Smooth muscle cell of the coronary artery (primary cell): ENCODE measurements at places on chromosomes 3 and 15. TPM values are rescaled to one million over a fixed set of nuclear protein-coding genes. Genes with fewer than 3 reads are reported as not detected.

The HRH1 gene
- total RNA-seq = 23.1 and 36.8 TPM in 2 replicates

The GOLGA6L9 gene
- total RNA-seq = 2.0 and 3.9 TPM in 2 replicates

The PPP1R2 gene
- total RNA-seq = 33.9 and 131 TPM in 2 replicates

The RPL15 gene
- total RNA-seq = 2,699 and 2,846 TPM in 2 replicates

The PPP1R14D gene
- total RNA-seq = not detected in 2 replicates

The PLCB2 gene
- 0.12 and 0.23 TPM in 2 replicates for total RNA-seq

The PIK3CA gene
- 18.0 and 25.3 TPM in 2 replicates for total RNA-seq

The CACNA1D gene
- total RNA-seq = 0.47 TPM in 1 of 2 replicates, not detected in the other

The TICRR gene
- 0.35 and 1.1 TPM in 2 replicates for total RNA-seq

The RTP1 gene
- under 0.01 TPM in 1 of 2 replicates, not detected in the other for total RNA-seq

The TM4SF4 gene
- total RNA-seq = 1.2 TPM in 1 of 2 replicates, not detected in the other

The PRTG gene
- total RNA-seq = 0.70 and 2.0 TPM in 2 replicates

The GABRA5 gene
- under 0.01 TPM in 1 of 2 replicates, not detected in the other for total RNA-seq

The COL6A6 gene
- total RNA-seq = 0.08 and 1.6 TPM in 2 replicates

The CX3CR1 gene
- total RNA-seq = under 0.01 TPM in 1 of 2 replicates, not detected in the other

The ARGFX gene
- not detected in 2 replicates for total RNA-seq

The CCR3 gene
- 0.94 TPM in 1 of 2 replicates, not detected in the other for total RNA-seq

The DPPA2 gene
- not detected in 2 replicates for total RNA-seq

The FETUB gene
- not detected in 2 replicates for total RNA-seq

The ISLR gene
- total RNA-seq = 44.8 and 87.3 TPM in 2 replicates

The RBP2 gene
- total RNA-seq = not detected in 2 replicates

The PARP3 gene
- total RNA-seq = 14.6 and 26.6 TPM in 2 replicates

The LCTL gene
- 0.12 and 11.5 TPM in 2 replicates for total RNA-seq

The DNAH12 gene
- total RNA-seq = under 0.01 TPM in 2 replicates

The CRTAP gene
- total RNA-seq = 142 and 251 TPM in 2 replicates

The MEIS2 gene
- 57.7 and 68.4 TPM in 2 replicates for total RNA-seq

The IFRD2 gene
- 35.9 and 57.7 TPM in 2 replicates for total RNA-seq

The HIGD2B gene
- not detected in 2 replicates for total RNA-seq

The HRG gene
- not detected in 2 replicates for total RNA-seq

The PRR20G gene
- not detected in 2 replicates for total RNA-seq

The GRAMD2A gene
- 0.08 and 1.4 TPM in 2 replicates for total RNA-seq

The FAM43A gene
- 9.8 and 37.3 TPM in 2 replicates for total RNA-seq

The KBTBD13 gene
- total RNA-seq = under 0.01 TPM in 1 of 2 replicates, not detected in the other

The ALPK3 gene
- 0.12 and 7.7 TPM in 2 replicates for total RNA-seq

The NKIRAS1 gene
- 10.2 and 17.8 TPM in 2 replicates for total RNA-seq

The CELSR3 gene
- 0.35 and 0.45 TPM in 2 replicates for total RNA-seq

The PLA2G4D gene
- total RNA-seq = not detected in 2 replicates

The CCR2 gene
- total RNA-seq = under 0.01 TPM in 1 of 2 replicates, not detected in the other

The AQP9 gene
- total RNA-seq = 0.23 TPM in 1 of 2 replicates, not detected in the other

The C2CD4A gene
- total RNA-seq = 0.98 TPM in 1 of 2 replicates, not detected in the other

The SUSD5 gene
- total RNA-seq = 5.0 and 9.6 TPM in 2 replicates

The SEMA5B gene
- under 0.01 TPM in 1 of 2 replicates, not detected in the other for total RNA-seq

The SENP8 gene
- total RNA-seq = 0.94 and 1.5 TPM in 2 replicates

The TP63 gene
- 2.2 TPM in 1 of 2 replicates, not detected in the other for total RNA-seq

The IL17RE gene
- 0.23 and 0.98 TPM in 2 replicates for total RNA-seq
